ENCODE measurements at places on chromosomes 16 and 17.
A peak's percentile ranks its signal among the peaks of the same experiment; 100 is the strongest.

DNA sequence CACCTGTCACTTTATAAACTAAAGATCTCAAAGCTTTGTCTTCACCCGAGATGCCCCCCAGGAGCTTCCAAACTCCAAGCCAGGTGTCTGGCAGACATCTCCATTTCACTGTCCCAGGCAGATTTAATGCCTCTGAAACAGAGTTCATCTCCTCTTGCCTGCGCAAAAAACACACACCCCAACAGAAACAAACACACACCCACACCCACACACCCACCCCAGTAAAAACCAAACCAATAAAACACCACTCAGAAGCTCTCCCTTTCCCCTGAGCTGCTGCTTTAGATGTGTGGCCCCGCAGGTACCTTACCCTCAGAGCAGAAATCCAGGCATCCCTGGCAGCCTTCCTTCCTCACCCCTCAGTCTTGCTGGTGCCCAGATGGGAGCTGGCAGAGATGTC lies 14.4 kb downstream of the SEC14L1 start:
- DNase-seq, result no peak

- peak; percentile 56 for DNase-seq
These were observed 59.8 kb downstream of the NEUROD2 start for GRCh38 chr17:39547713-39548478.

DNA sequence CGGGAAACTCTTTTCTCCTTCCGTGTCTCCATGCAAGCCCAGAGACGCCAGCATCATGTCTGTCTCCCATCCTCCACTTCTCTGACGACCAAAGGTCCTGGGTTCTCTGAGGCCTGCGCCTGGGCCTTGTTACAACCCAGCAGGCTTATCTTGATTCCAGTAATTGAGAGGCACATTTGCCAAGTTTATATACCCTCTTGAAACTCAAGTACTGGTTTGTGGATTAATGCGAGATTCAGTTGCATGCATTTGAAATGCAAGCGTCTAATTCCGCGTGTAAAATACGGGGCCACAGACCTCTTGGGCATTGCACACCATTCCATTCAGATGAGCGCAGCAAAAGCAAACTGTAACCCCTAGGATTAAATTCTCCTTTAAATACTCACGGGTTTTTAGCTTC lies 28.7 kb upstream of the CRISPLD2 start:
- DNase-seq, result no peak

GRCh38 chr16:4032768-4033167 lies 83.5 kb downstream of the ADCY9 start:
- DNase-seq, result no peak

GRCh38 chr16:30728899-30729672 lies 19.1 kb upstream of the PHKG2 start:
- no peak for DNase-seq

DNA sequence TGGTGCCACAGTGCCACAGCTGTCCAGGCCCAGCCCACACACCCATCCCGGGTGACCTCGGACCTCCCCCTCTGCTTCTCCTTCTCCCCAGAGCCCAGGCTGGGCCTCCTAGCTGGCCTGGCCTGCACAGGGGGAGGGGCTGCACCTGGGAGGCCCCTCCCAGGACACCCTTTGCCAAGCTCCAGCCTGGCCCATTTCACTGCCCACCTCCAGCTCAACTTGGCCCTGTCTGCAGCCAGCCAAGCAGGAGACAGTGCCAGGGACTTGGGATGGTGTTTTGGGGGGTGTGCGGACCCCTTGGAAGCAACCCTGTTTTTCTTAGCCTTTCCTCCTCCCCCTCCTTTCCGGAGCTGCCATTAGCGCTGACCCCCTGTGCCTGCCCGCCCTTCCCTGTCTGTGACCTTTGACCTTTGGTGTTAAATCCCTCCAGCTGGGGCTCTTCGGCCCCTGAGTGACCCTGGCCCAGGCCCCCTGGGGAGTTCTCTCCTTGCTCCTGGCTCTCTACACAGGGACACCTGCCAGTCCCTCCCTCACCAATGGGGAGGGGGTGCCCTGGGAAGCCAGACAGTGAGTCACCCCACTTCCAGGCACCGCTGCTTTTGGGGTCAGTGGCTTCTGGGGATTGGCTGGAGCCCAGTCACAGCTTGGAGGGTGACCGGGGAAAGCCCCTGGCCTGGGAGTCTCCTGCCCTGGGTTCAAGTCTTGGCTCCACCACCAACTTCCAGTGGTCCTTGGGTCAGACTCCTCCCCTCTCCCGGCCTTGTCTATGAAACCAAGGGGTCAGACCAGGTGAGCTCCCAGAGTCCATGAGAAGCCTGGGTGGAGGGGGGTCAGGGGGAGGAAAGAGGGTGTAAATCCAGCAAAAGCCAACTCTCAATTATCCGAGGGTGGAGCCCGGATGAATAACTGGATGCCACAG lies 1.9 kb downstream of the GLIS2 start:
- no peak for DNase-seq

DNA sequence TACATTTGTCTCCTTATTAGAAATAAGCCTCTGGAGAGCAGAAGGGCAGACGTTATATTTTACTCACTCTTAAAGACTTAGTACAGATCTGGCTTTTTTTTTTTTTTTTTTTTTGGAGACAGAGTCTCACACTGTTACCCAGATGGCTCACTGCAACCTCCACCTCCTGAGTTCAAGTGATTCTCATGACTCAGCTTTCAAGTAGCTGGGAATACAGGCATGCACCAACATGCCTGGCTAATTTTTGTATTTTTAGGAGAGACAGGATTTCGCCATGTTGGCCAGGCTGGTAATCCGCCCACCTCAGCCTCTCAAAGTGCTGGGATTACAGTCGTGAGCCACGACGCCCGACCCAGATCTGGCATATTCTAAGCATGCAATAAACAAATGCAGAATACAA lies 36.4 kb upstream of the TMEM97 start:
- no peak for DNase-seq

- DNase-seq, result no peak
These were observed 12.4 kb downstream of the NUP93 start for GRCh38 chr16:56742030-56742984.

DNA sequence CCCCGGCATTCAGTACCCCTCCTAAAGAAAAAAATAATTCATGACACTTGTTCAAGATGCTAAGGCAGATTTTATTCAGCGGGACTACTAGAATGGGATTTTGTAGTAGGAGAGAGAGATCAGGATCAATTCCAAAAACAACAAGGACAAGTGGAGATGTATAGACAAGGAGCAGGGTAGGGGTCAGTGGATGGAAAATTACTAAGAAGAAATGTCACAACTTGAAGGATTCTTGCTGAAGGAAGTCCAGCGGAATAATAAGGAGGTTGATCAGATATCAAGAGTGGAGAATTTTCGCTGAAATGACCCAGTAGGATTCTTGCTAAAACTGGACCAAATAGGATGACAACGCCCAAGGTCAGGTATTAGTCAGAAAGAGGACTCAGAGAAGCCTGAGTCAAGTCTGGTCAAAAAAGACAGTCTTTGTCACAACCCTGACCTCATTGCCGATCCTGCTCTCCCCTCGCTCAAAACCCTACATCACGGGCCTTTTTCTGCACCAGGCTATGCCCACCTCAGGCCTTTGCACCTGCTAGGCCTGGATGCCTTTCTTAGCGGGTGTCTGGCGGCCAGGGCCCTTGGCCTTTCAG lies 36.9 kb downstream of the MMD start:
- no peak for DNase-seq

GRCh38 chr17:47916489-47917208 lies 20.6 kb downstream of the SP2 start:
- no peak for DNase-seq

GRCh38 chr16:28839899-28840298 lies 6.2 kb downstream of the TUFM start:
- DNase-seq, result no peak

GRCh38 chr17:77865112-77865611 lies 93.3 kb upstream of the TNRC6C start:
- DNase-seq, result no peak

- no peak for DNase-seq
These were observed 884 bp upstream of the JPT1 start for GRCh38 chr17:75155191-75155601.

DNA sequence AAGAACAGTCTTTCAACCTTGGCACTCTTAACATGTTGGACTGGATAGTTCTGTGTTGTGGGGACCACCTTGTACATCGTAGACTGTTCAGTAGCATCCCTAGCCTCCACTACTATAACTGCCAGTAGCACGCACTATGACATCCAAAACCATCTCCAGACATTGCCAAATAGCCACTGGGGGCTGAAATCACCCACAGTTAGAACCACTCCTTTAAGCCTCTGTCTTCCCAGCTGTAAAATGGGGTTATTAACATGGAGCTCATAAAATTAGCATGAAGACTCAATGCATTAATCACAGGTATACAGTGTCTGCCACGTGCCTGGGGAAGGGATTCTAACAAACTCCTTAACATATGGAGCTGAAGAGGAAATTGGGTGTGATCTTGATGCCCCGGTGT lies 49.7 kb downstream of the LYRM1 start:
- no peak for DNase-seq

GRCh38 chr16:73043828-73044467 lies 4.0 kb downstream of the ZFHX3 start:
- no peak for DNase-seq

DNA sequence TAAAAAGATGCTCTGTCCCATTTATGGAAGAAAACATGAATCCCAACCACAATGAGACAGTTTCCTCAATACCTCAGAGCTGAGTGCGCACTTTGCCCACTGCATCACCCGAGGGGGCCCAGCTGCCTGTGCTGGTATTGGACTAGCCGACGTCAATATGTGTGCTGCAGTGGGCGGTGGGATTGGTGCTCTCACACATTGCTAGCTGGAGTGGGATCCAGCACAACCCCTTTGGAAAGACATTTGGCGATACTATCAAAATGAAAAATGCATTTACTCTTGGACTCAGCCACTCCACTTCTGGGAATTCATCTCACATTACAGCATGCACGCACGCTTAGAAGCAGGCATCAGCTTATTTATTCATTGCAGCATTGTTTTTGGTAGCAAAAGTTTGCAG lies 289.2 kb upstream of the FOXF1 start:
- DNase-seq, result no peak

GRCh38 chr17:73476890-73477350 lies 165.1 kb upstream of the CDC42EP4 start:
- DNase-seq, result no peak

- no peak for DNase-seq
These were observed 119.5 kb downstream of the MSI2 start for GRCh38 chr17:57375770-57376225.

DNA sequence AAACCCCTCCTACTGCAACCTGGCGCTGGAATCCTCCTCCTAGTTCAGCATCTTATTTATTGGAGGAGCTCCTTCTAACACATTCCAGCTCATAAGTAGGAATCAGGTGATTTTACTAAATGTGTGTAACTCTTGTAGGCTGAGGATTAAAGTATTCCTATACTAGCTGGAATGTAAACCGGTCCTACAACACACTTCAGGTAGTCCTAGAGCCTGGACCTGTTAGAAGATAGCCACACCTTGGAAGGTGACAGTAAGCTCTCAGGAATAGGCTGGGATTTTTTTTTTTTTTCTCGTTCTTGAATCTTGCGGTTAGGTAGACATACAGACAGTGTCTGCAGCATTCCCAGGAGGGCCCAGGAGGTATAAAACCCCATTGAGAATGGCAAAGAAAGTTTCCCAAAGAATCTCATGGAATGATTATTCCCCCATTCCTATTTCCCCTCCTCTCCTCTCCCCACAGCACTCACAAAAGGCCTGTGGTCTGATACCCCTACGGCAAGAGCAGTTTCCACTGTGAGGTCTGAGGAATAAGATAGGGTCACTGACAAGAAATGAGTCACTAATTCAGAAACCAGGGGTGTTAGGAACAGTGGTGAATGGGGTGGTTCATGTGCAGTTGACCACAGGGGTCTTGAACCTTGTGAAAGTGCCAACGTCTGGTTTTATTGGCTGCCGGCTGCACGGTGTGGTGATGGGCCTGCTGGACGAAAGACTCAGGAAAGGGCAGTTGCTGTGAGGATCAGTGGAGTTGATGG lies 267.1 kb downstream of the UTP18 start:
- no peak for DNase-seq

DNA sequence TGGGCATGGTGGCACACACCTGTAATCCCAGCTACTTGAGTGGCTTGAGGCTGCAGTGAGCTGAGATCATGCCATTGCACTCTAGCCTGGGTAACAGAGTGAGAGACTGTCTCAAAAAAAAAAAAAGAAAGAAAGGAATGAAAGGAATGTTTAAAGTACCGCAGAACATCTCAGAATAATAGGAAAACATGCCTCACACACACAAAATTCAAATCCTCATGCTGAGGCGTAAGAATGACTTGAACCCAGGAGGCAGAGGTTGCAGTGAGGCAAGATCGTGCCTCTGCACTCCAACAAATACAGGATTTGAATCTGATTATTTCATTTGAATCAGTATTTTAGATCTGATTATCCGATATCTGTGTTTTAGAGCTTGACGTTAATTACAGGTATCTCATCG lies 21.3 kb upstream of the GAA start:
- no peak for DNase-seq

GRCh38 chr17:74353446-74354060 lies 8.1 kb downstream of the BTBD17 start:
- DNase-seq, result no peak

GRCh38 chr16:17544785-17545184 lies 74.0 kb upstream of the XYLT1 start:
- no peak for DNase-seq

GRCh38 chr16:8863594-8864424 lies 5.0 kb downstream of the CARHSP1 start:
- no peak for DNase-seq
